ENCODE measurements at places on chromosomes 7 and 10.

- no peak for DNase-seq
These were observed 30.0 kb upstream of the AP5Z1 start for GRCh38 chr7:4745265-4745919.

GRCh38 chr7:20532890-20533289 lies 82.6 kb upstream of the ABCB5 start:
- DNase-seq: no peak

DNA sequence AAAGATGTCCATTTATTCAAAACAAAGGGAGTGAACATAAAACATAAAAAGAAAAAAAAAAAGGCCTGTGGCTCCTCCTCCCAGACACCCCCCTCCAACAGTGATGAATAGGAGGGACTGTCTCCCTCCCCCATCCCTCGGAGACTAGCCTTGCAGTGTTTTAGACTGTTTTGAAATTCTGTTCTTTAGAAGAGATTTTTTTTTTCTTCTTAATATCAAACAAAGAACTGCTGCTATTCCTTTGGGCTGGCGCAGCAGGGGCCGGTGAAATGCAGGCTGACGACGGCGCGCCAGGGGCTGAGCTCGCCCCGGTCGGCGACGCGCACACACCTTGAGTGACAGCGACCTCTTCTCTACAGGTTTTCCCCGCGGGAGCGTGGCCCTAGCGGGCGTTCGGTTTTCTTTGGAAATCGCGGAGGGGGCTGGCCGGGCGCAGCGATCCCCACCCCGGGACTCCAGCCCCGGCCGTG lies at the start of gene LANCL2:
TSS of gene LANCL2 (plus strand) at position 133 of the 470 bp plus-strand sequence. CDS start 689 bp downstream, outside the sequence.
- DNase-seq: no peak

- DNase-seq: no peak
These were observed 10.0 kb downstream of the ZNF777 start for GRCh38 chr7:149450821-149451220.

GRCh38 chr7:16420649-16421332 lies 547 bp downstream of the CRPPA start:
- peak; percentile 56 for DNase-seq

DNA sequence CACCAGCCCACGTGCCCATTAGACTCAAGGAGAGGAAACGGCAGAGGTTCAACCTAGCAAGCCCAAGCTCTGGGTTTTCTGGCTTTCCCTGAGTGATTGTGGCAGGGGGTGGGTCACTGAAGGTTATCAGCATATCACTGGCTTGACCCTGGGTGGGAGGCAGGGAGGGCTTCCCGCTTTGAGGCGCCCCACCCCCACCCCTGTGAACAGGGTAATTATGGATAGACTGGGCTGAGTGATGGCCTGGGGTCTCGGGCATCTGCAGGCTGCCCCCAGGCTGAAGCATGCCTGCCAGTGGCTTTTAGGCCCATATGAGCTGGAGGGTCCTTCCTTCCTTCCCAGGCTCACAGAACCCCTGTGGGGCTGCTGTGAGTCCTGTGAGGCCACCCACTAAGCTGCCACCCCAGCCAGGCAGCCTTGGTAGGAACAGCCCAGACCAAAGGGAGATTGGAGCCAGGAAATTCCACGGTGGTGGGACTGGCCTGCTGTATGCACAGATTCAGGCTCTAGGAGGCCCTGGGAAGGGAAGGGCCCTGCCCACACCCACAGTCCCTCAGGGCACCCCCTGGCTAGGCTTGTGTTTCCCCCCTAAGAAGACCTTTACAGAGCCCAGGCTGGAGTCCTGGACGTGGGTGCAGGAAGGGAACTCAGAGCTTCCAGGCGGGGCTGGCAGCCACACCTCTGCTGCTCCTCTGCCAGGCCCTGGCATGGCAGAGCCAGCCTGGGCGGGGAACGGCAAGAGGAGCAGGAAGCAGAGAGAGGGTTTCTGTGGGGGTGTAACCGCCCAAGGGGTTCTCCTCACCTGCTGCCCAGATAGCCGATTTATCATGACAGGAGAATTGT lies 33.1 kb downstream of the GPRIN2 start:
- no peak for DNase-seq

- DNase-seq: no peak
These were observed 20.7 kb downstream of the TCERG1L start for GRCh38 chr10:131290781-131291180.

GRCh38 chr7:151131592-151132293 lies 35.8 kb downstream of the GBX1 start:
- peak; percentile 31 for DNase-seq

DNA sequence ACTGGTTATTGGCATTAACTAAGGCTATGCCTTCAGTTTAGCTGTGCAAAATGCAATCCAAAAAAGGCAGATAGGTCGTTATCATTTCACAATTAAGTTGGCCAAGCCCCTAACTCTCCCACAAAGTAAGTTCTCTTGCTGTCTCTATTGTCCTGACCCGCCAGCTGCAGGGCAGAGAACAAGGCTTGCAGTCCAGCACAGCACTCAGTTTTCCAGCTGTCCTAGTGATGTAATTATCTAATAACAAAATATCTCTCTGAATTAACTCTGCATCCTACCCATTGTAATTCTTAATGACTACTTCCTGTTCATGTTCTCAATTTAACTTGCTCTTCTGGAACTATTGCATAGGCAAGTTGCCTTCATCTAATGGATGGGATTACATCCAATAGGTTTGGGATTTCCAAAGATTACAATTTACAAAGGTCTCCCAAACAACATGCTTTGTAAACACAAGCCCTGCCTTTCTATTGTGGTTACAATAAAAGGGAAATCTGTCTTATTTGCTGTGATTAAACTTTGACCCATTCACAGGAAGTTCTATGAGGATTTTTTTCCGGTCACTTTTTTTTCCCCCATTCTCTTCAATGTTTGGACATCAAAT lies 55.2 kb downstream of the CDK6 start:
- no peak for DNase-seq

DNA sequence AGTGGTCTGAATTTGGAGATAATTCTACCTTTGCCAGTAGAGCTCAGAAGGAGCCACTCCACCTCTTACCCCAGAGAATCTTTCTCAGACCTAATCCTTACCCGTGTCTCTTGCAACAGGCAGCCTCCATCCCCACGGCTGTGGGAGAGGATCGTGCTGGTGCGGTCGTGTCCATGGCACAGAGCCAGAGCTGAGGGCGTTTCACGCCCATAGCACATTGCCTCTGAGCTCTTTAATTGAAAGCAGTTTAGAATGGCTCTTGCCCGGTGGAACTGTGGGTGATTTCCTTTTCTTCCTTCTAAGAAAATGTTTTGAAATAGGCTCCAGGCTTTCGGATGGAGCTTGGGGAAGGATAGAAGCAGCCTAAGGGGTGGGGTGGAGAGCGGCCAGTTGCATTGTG lies 41.5 kb downstream of the PRF1 start:
- no peak for DNase-seq

- no peak for DNase-seq
These were observed 83.5 kb downstream of the PRR15 start for GRCh38 chr7:29647020-29647654.

DNA sequence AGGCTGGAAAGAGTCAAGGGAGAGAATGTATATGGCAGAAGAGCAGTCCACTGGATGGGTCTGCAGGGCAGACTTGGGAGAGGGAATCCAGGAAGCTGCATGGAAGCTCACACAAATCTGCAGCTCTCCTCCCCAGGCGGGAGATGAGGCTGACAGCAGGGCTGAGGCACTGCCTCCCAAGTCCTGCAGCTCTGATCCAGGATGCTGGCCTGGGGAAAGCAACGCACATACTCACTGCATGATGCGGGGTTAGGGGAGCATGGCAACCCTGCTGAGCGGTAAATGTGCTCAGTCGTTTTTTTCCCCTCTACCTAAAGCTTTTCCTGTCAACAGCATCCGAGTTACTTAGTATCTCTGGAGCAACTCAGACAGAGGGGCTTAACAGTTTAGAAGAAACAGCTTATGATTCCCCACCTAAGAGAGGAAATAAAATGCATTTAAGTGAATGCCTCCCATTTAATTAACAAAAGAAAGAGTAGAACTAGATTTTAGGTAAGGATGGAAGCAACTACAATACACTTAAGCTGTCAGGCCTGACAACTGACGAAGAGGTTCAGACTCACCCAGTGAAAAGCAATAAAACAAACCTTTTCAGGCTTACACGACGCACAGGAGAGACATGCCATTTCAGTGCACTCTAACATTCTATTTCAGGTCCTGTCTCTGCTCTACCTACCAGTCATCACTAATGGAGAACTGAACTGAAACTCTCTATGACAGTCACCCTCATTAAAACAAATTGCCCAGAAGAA lies 37.0 kb downstream of the CHCHD3 start:
- DNase-seq: no peak

DNA sequence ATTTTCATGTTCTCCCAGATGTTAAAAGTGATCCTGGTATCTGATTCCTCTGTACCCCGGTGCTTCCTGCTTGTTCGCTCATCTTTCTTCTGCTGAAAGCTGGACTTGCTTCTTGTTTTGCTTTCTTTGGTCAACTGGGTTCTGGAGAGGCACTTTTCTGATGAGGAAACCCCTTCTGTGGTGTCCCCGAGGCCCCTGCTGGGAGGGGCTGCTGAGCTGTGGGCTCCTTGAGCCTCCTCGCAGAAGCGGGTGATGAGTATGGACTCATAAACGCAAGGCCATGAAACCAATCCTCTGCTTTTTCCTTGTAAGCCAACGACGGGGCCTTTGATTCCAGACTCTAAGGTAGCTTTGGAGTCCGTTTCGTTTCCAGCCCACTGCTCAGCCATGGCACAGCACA lies 7.8 kb downstream of the WIPI2 start:
- DNase-seq: no peak
